ENCODE measurements at places on chromosomes 12 and 14. TPM values are rescaled to one million over a fixed set of nuclear protein-coding genes. Genes with fewer than 3 reads are reported as not detected.

Gene CISTR
- total RNA-seq, result not detected

Gene ARHGAP9
- 40.0 TPM for total RNA-seq

Gene SLC25A47
- total RNA-seq, result not detected

- no peak overlapping the region for H3K27ac ChIP-seq
- no peak overlapping the region for H3K4me3 ChIP-seq
- peaks cover 1% of the 10 kb centered on the region for H3K4me1 ChIP-seq
- no peaks in the 10 kb centered on the region for H3K36me3 ChIP-seq
These were observed 174.1 kb downstream of the CRADD start for GRCh38 chr12:93851257-93851671.

GRCh38 chr12:91836696-91837095 is 308.9 kb downstream of the BTG1 start:
- H3K27ac ChIP-seq, result no peak overlapping the region
- H3K27me3 ChIP-seq, result no peaks in the 10 kb centered on the region
- no peak overlapping the region for H3K4me3 ChIP-seq
- no peak for DNase-seq
